ENCODE measurements at places on chromosomes 2 and 18.

- DNase-seq, result no peak
These were observed 32.7 kb upstream of the ALKAL2 start for GRCh38 chr2:320561-320960.

DNA sequence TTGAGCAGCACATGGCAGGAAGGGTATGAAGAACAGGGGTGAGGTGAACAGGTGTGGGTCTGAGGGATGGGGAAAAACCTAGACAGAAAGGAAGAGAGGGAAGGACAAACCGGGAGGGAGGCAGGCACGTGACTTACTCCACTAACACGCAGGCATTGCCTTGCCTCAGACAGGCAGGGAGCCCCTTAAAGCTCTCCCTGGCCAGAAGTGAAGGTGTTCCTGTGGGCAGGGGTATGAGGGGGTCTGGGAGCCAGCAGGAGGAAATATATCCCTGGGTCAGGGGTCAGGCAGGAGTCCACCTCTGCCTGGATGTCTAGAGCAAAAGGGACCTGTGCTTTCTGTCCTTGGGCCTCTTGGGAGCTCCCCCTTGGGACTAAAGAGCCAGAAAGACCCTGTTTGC is 135.3 kb upstream of the EPAS1 start:
- DNase-seq, result no peak

DNA sequence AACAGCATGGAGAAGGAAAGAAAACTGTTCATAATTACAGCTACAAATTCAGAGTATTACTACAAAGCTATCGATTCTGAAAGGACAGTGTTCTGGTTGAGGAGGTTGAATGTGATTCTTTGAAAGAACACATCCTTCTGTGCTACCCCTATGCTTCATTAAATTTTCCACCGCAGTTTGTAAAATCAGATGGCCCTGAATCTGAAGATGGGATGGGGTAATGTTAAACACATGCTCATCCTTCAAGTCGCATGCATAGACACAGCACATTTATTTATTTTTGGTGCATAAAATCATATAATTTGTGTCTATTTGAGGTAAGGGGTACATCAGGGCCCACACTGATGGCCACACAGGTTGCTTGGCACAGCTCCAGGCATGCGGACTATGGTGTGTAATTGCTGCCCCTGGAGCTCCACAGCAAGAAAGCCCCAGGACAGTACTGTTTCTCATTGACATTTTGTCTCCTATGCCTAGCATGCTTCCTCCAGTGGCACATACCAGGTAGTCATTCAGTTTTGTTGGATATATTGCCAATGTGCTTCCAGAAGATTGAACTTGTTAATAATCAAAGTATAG is 238.8 kb upstream of the TANK start:
- no peak for DNase-seq

GRCh38 chr2:240136013-240136670 is at the start of gene COPS9:
Gene COPS9, minus strand, starts transcription at chr2:240136305. Its CDS starts 21 bp downstream, at chr2:240136284.
- peak; percentile 66 for DNase-seq

- DNase-seq, result no peak
These were observed 16.6 kb downstream of the THAP4 start for GRCh38 chr2:241620419-241620769.

DNA sequence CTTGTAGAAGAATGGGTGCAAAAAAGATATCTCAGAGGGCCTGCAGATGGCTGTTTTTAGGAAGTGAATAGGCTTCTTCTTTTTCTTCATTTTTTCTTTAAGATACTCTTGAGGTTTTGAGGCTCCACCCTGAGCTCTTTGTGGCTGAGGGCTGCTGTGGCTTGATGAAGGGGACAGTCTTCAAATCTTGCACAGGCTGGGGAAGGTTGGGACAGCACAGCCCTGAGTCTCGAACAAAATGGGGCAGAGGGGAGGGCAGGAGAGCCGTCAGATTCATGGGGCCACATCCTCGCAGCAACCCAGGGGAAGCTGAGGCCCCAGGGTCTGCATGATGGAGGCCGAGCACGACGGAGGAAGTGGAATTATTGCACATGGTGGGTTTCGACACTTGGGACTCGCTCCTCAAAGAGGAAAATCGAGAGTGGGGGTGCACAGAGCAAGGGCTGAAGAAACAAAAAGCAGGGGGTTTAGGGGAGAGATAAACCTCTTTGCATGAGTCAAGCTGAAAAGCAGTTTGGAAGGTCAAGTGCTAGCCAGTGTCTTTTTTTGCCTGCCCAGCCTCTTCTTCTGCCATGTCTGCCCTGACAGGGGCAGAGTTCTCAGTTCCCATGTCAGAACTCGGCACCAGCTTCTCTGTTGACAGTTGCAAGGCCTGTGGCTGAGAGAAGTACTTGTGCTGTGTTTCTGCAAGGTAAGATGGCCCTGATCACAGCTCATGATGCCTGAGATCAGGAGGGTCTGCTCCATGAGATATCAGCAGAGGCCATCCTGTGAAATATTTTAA is 19.5 kb downstream of the INPP4A start:
- DNase-seq, result no peak

- DNase-seq, result peak; percentile 52
These were observed 48.2 kb upstream of the MAP3K20 start for GRCh38 chr2:173027181-173028128.

- no peak for DNase-seq
These were observed 763.4 kb upstream of the NRXN1 start for GRCh38 chr2:51795248-51795888.

DNA sequence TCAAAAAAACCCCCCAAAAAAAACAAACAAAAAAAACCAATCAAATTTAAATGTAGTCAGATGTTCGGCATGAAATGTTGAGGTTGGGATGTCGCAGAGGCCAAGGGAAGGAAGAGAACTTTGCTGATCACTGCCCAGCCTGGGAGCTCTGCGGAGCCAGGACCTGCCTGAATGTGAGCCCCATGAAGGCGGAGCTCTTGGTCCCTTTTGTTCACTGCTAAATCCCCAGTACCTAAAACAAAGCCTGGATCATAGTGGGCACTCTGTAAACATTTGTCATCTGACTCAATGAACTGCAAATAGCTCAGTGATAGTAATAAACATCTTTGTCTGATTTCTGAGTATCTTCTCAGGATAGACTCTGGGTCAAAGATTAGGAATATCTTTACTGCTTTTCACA is 64.0 kb downstream of the NGEF start:
- no peak for DNase-seq

DNA sequence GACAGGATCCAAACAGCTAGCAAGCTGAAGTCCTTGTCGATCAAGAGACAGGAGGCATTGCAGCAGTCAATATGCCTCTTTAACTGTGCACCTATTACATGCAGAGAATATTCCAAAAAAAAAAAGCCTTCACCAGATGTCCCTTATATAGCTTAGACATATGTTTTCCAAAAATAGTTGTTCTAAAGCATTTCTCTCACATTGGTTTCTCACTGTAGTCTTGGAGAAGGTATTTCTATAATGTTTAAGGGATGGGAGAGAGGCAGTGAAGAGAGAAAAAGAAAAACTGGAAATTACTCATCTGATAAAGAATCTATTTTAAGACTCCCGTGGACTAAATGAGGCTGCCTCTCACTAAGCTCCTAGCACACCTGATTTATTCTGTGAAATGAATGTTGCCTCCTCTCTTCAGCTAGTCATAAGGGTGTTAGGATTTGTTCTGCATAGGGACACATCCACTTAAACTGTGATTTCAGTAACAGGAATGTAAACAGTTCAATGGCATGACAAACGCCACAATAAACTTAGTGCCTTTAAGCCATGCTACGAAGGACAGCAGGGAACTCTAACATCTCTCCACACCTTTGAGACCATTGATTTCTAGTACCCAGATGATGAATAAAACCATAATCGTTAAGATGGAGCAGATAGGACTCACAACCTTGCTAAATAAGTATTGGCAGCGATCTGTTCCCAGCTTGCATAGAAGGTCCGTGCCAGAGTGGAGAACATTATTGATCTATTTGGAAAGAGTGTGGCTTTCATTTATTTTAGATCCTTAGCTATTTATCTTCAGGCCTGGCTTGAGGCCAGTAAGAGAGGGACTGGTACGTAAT is 98.6 kb upstream of the NCK2 start:
- no peak for DNase-seq

- DNase-seq, result no peak
These were observed 9.9 kb downstream of the TMBIM1 start for GRCh38 chr2:218282173-218282991.

DNA sequence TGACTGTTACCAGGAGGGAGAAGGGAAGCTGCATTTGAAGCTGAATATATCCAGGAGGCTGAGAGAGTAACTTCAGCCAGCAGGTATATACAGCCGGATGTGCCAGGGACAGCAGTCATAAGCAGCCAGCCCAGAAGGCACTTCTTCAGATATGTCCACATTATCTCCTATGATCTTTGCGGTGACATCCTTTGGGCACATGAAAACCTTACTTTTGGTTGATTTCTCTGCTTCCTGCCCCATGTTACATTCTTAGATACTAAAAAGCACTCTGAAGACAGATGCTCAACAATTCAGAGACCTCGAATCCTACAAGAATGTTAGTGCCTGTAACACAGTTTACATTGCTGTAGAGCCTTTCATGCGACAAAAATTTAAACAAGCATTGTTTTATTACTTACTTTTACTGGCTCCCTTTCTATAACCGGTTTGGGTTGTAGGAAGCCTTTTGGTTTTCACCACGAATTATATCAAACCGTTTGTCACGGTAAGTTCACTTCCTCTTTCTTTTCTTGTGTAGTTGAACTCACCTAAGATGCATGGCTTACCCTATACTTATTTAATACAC is 50.3 kb upstream of the TLK1 start:
- no peak for DNase-seq

- DNase-seq, result no peak
These were observed 34.2 kb downstream of the TMEM17 start for GRCh38 chr2:62471816-62472215.

GRCh38 chr18:6648581-6648980 is 80.9 kb upstream of the ARHGAP28 start:
- no peak for DNase-seq

DNA sequence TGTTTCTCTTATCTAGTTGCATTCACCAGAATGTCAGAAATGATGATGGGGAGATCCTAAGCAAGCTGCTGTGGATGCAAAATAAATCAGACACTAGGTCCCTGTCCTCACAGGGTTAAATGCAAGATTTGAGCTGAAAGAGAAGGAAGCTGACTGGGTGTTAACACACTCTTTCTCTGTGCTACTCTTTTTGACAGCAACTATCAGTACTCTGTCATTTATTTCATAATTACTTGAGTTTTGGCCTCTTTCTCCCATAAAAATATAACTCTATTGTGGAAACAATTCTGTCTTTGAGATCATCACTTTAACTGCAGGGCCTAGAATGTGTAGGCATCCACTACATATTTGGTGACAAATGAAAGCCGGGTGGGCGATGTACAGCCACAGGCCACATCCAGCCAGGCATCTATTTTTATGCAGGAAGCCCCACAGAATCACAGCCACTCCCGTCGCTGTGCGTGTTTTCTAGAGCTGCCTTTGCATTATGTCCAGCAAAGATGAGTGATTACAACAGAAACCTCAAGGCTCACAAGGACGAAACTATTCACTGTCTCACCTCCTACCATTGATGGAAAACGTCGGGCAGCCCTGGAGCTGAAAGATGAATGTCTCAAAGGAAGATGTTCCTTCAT is 849.0 kb downstream of the RNF144A start:
- no peak for DNase-seq

DNA sequence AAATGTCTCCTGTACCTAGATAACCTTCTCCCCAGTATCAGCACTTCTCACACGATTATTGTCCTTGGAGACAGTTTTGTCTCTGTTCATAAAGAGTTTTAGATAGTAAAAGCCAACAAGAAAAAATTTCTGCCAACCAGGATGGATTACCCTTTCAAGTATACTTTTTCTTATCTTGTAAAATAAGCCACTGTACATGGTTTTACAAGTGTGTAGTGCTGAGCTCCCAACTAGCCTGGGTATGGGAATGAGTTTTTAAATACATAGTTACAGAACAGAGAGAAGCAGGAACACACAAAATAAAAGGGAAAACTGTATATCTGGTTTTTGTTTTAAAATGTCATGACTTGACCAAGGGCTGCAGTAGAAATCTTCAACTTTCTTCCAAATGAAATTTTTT is 76.7 kb downstream of the C18orf54 start:
- no peak for DNase-seq

GRCh38 chr2:50455351-50455939 is 576.5 kb downstream of the NRXN1 start:
- DNase-seq, result no peak

- DNase-seq, result no peak
These were observed 256.5 kb downstream of the TGIF1 start for GRCh38 chr18:3706279-3707097.

- DNase-seq, result no peak
These were observed 7.4 kb downstream of the DLX2 start for GRCh38 chr2:172095146-172095904.

- no peak for DNase-seq
These were observed 222.2 kb downstream of the GLI2 start for GRCh38 chr2:120957905-120958304.

DNA sequence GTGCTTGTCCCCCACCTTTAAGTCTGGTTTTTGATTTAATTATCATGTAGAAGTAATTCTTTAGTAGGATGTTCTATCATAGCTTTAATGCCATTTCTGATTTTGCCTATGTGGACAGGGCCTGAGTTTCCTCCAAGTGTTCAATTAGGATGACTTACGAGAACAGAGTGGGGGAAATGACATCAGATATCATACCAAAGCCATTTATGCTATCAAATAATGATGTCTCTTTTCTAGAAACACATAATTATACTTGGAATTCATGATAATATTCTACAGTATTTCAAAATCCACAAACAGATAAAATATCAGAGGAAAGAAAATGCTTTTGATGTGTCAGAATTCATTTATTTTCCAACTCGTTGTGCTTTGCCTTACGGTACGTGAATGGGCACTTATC is 165.9 kb upstream of the SPRED2 start:
- DNase-seq, result no peak

DNA sequence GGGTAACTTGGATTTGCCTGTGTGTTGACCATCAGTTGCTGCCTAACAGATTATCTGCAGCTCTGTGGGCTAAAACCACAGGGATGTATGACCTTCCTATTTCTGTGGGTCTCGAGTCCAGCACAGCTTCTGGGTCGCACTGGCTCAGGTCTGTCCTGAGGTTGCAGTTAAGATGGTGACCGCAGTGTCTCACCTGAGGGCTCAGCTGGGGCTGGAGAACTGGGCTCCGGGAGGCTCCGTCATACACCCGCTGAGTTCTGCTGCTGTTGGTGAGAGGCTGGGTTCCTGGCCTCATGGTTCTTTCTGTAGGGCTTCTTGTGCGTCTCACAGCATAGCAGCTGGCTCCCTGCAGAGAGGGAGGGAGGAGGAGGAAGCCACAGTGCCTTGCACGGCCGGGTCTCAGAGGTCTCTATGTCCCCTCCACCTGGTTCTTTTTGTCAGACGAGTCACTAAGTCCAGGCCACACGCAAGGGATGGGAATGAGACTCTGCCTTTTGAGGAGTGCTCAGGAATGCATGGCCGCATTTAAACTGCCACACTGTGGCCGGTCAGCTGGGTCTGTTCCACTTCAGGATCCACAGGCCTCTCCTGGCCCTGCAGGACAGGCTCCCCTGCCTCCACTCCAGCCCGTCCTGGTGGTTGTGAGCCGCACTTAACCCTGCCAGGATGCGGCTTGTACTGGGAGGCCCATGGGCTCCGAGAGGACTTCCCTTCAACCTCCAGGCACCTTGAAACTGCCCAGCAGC is 67.2 kb downstream of the ADI1 start:
- no peak for DNase-seq

Data from stimulated activated CD4-positive, alpha-beta T cell treated with anti-CD3 and anti-CD28 coated beads, Interleukin-1b, Interleukin-23, amount 100 ng/mL, for 1 hour (primary cell).